ENCODE measurements at places on chromosomes 4 and X.

GRCh38 chr4:83393908-83394307, 59.3 kb upstream of the HPSE start:
- no peak for DNase-seq

- no peak for DNase-seq
These were observed 907 bp upstream of the ATP10D start for GRCh38 chr4:47484168-47484567.

GRCh38 chr4:81723019-81723884, 251.5 kb upstream of the RASGEF1B start:
- no peak for DNase-seq

DNA sequence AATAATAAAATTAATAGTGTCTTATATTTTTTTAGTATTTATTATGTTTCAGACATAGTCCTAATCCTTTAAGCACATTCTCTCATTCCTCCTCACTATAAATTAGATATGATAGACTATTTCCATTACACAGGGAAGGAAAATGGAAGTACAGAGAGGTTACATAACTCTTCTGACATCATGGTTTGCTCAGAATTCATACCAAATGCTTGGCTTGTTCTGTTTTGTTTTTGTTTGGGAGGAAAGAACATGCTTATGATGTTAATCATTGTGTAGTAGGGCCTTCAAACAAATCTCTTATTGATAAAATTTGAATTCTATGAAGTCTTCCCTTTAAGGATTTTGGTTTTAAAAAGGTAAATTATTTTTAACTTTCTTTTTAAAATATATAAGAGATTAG, 59.5 kb downstream of the RXFP1 start:
- DNase-seq: no peak

- no peak for DNase-seq
These were observed 26.3 kb upstream of the KDM5C start for GRCh38 chrX:53251307-53251706.

DNA sequence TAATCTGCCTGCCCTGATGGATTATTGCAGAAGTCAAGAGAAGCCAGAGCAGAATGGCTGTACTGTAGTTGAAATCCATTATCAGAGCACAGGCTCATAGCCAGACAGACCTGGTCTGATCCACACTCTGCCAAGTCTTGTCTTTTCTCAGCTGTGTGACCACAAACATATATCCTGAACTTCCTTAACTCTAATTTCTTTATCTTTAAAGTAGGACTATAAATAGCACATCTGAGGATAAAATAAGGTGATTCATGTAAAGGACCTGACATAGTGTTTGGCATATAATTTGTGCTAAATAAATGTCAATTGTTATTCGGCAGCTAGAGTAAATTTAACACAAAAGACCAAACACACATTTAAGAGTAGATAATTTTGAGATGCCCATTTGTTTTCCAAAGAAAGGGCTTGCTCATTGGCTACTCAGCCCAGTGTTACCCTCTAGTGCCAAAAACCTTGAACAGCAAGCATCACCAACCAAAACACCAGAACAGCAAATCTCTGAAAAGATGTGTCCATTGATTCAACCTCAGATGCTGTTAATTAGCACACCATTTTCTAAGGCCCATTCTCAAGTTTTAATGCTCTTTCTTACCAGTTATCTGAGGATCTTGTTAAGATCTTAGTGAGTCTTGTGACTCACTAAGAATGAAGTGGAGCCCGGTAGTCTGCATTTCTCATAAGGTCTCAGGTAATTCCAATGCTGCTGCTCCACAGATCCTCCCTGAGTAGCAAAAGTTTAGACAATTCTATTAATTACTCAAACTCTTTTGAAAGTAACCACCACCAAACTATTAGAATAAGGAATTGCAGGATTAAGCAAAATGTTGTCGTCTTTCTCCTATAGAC, 108.8 kb downstream of the HHIP start:
- no peak for DNase-seq

GRCh38 chr4:24328310-24328709, 256.0 kb downstream of the DHX15 start:
- no peak for DNase-seq

DNA sequence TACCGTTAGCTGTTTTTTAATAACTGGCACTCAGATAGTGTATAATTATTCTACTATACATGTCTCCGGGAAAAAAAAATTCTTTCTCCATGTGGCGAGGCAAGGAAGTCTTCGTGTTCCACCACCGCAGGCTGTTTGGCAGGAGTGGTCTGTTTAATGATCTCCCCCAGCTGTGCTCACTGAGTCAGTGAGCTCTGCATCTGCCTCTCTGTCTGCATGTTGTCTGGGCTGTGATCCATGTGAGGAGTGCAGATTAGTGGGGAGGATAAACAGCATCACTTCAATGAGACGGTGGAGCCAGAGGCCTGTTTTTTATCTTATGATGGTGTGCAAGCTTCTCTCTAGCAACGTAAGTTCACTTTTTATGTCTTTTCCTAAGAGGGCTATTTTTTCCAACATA, 69.8 kb downstream of the RPS3A start:
- DNase-seq: no peak

GRCh38 chr4:15653864-15654592, 1.1 kb downstream of the FBXL5 start:
- no peak for DNase-seq

GRCh38 chrX:134981910-134982309, 8.9 kb upstream of the SMIM10 start:
- DNase-seq: no peak

- no peak for DNase-seq
These were observed 40.9 kb upstream of the CPLX1 start for GRCh38 chr4:866761-867390.

- no peak for DNase-seq
These were observed 22.4 kb upstream of the CORIN start for GRCh38 chr4:47860305-47860704.

DNA sequence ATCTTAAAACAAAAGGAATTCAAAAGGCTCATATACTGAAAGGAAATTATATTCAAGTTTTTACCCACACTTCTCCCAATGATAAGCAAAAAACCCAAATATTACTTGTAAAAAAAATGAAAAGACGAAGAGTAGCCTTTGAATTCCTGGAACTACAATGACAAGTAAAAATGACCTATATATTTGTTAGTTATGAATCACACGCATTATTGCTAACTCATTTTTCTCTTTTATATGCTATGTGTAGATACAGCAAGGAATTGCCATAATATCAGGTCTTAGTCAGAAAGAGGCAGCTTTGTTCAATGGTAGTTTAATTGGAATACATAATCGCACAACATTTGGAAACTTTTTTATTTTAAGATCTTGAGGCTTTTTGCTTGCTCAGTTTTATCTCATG, 22.7 kb upstream of the ASB5 start:
- no peak for DNase-seq

GRCh38 chr4:51831133-51831532, 11.8 kb upstream of the DCUN1D4 start:
- DNase-seq: no peak

- DNase-seq: no peak
These were observed 72.2 kb upstream of the RBPJ start for GRCh38 chr4:26248647-26249046.

DNA sequence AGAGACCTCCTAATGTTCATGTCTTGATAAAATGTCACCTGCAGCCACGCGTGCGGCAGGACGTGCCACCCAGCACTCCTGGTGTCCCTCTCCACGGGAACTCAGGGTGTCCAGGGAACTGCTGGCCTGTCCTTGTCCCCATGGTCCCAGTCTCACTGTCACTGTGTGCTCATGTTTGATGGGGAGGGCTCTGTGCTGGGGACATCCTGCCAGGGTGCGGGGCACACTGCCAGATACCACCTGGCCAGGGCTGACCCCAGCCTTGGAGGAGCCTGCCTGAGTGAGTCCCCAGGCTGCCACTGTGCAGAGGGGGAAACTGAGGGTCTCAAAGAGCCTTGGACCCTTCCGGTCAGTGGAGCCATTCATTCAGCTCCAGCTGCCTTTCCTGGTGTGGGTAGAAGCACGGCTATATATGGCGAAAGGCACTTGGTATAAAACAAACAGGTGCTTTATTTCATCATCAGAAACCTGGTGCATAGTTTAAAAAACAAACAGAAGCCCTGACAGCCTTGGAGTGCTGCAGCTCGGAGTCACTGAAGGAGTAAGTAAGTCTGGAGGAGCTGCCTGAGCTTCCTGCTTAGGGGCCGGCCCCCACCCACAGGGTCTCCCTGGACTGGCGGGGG, 33.0 kb downstream of the NOP14 start:
- DNase-seq: no peak

- DNase-seq: no peak
These were observed 35.0 kb upstream of the PLA2G12A start for GRCh38 chr4:109764789-109765402.

DNA sequence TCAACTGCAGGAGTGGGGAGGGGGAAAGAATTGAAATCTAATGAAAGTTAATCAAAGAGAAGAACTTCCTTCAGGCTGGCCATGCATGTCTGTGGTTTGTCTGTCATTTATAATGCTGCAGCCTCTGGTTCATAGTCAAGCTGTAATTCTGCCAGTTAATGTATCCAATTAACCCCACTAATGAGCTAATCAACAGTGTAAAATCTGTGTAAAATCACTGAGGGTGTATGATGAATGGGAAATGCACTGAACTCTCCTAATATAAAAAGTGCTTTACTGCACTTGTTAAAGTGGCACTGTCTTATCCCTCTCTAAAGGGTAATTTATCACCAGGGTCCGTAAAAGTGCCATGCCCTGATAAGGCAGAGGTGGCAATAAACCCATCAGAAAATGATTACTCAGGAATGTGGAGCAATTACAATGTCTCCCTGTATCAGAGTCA, 798.1 kb downstream of the PDHA2 start:
- no peak for DNase-seq

DNA sequence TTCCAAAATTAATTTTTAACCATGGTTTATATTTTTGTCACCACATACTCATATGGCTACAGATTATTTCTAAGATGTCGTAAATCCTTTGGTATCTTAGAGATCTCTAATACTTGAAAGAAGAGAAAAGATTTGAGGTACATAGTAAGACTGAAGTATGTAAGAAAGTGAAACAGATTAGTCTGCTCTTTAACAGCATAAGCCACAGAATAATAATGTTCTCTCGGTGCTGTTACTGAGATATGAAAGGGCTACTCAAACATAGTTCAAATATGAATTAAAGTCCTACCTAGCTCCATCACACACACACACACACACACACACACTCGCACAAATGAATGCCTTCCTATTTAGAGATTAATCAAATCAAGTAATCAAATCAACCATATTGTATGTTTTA, 274.1 kb upstream of the PCDH18 start:
- DNase-seq: no peak

GRCh38 chr4:114264877-114265291, 285.4 kb upstream of the ARSJ start:
- DNase-seq: no peak

DNA sequence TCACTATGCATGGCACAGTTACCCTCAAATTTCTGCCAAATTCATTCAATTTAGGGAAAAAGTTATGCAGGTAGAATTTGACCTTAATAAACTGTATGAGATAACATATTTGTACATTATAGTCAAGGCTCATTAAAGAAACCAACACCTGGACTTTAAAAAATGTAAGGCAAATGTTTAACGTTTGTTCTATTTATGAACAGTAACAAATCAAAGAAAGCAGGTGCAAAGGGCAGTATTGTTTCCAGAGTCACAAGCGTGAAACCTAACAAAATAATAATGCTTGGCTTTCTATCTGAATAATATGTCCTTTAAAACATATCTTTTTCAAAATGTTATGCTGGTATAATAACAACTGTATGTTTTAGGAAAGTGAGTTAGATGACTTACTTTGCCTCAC, 41.2 kb downstream of the LIN54 start:
- no peak for DNase-seq

GRCh38 chr4:129364747-129365452, 268.9 kb downstream of the C4orf33 start:
- no peak for DNase-seq

- DNase-seq: no peak
These were observed 86.3 kb upstream of the RAPGEF2 start for GRCh38 chr4:159016593-159017024.

DNA sequence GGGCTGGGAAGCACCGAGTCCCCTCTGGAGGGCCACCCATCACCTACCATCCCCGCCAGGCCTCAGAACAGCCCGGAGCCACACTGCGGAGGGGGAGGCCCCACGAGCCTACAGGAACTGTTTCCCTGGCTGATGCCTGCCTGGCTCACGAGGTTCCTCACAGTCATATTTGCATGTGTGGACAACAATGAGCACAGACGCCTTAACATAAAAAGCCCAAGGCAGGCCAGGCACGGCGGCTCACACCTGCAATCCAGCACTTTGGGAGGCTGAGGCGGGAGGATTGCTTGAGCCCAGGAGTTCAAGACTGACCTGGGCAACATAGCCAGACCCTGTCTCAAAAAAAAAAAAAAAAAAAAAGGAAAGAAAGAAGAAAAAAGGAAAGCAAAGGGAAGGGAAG, 125.9 kb downstream of the FAM53A start:
- no peak for DNase-seq

- DNase-seq: no peak
These were observed 1759.6 kb downstream of the C4orf33 start for GRCh38 chr4:130855533-130855932.

- DNase-seq: no peak
These were observed 226.3 kb upstream of the PGRMC2 start for GRCh38 chr4:128513664-128514484.

DNA sequence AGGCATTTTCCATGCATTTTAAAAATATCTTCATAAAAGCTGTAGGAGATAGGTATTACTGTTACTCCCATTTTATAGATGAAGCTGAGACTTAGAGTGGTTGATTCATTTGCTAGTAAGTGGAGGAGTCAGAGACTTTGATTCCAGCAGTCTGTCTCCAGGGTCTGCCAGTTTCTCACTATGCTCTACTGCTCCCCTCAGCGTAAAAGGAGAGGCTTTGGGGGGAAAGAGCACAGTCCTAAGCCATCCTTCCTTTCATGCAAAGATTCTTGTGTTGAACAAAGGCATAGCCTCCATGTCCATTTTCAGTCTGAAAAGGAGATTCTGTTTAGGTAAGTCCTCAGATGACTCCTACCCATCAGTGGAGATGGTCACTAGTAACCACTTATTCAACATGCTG, 117.7 kb upstream of the TMEM150C start:
- no peak for DNase-seq

DNA sequence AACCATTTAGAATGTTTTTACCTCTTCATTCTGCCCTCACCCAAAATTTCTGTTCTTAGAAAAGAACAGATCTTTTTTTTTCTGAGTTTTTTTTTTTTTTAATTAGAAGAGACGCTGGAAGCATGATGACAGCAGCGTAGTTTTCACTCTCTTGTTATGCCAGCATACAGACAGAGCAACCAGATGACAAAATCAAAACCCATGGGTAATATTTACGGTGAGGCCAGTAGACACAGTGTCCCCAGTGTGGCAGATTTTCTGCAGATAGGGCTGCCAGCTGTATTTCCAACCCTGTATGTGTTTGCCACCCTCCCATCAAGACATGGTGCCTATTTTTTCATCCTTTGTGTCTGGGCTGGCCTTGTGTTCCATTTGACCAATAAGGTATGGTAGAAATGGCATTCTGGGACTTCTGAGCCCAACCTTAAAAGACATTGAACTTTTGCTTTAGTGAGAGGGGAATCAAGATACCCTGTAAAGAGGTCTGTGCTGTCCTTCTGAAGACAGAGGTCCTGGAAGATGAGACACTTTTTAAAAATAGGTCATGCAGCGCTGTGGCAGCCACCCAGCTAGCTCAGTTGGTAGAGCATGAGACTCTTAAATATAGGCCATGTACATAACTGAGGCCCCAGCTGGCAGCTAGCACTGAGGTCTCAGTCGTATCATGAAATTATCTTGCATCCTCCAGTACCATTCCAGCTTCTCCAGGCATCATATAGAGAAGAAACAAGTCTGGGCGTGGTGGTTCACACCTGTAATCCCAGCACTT, 6.7 kb upstream of the ZNF41 start:
- no peak for DNase-seq

All from NCI-H1436 treated with DMSO at 0.1 percent for 48 hours (cell line).